Progenitor cell of endocrine pancreas (in vitro differentiated cells): ENCODE measurements at places on chromosomes 2 and 18. TPM values are rescaled to one million over a fixed set of nuclear protein-coding genes. Genes with fewer than 3 reads are reported as not detected.
A peak's percentile ranks its signal among the peaks of the same experiment; 100 is the strongest.

DNA sequence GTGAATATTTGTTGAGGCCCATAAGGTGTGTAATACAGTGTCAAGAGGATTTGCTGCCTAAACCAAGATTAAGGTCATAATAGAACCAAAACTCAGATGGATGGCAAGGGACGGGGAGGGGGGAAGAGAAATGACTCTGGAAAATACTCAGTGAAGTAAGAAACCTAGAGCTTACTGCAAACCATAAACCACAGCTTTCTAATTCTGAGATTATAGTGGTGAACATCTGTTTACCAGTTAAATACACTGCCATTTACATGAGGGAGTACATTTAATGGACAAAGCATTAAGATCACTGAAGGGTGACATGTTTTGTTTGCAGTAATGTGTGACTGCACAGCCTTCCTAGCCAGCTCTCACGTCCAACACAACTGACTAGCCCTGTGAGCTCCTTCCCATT lies 19.8 kb downstream of the EVX2 start:
- no peak for DNase-seq

DNA sequence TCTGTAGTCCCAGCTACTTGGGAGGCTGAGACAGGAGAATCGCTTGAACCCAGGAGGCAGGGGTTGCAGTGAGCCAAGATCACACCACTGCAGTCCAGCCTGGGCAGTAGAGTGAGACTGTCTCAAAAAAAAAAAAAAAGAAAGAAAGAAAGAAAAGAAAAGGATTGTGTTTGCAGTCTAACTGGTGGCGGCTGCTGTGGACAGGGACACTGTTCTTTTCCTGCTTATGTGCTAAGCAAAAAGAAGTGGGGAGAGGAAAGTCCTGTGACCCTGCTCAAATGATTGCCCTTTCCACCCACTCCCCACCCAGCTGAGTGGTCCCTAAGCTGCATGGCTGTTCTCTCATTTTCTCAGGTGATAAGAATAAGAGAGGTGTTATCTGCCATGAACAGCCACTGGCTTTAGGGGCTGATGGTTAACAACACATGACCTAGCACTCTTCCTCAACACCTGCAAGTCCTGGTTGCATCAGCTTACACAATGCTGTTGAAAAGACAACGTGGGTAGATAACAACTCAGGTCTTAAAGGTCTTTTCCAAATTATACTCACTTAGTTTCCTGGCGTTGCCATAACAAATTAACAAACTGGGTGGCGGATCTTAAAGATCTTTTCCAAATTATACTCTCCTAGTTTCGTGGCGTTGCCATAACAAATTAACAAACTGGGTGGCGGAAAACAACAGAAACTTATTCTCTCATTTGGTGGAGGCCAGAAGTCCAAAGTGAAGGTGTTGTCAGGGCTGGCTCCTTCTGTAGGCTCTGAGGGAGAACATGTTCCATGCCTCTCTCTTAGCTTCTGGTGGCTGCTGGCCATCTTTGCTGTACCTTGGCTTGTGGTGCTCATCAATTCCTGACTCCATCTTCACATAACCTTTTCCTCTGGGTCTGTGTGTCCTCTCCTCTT lies 90.3 kb upstream of the RTN4 start:
- DNase-seq: no peak

- no peak for DNase-seq
Observed at GRCh38 chr2:126809340-126809739, 89.3 kb upstream of the TEX51 start.

GRCh38 chr18:5620289-5620688 lies 76.5 kb upstream of the EPB41L3 start:
- DNase-seq: no peak

DNA sequence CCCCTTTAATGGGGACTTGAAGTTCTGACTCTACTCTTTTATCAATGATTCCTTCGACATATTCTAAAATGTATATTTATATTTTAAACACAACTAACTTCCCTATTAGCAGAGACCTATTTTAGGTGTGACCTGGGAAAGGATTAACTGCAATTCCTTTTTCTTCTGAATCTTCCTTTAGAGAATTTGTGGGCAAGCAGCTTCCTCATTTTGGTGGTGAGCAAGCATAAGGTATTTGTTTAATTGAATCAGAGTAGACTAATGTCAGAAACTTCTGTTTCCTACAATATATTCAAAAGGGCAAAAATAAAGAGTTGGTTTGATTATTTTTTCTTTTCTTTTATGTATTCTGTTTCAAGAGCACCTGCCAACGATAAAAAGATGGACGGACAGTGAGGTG lies 237.0 kb downstream of the IKZF2 start:
- DNase-seq: no peak

DNA sequence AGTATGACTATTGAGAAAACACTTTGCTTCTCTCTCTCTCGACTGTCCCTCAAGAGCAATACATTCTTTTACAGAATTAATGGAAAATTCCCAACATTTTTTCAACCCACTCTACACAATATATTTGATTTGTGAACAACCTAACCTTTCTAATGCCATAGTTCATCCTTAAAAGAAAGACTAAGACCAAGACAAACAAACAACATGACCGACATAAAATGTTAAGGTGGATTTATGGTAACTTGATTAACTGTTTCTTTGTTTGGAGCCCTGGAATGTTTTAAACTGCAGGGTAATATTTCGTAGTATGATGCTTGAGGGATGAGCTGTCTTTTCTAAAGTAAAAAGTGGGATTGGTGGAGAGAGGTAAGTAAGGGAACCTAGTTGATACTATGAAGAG lies 738.2 kb downstream of the MBD2 start:
- DNase-seq: no peak

DNA sequence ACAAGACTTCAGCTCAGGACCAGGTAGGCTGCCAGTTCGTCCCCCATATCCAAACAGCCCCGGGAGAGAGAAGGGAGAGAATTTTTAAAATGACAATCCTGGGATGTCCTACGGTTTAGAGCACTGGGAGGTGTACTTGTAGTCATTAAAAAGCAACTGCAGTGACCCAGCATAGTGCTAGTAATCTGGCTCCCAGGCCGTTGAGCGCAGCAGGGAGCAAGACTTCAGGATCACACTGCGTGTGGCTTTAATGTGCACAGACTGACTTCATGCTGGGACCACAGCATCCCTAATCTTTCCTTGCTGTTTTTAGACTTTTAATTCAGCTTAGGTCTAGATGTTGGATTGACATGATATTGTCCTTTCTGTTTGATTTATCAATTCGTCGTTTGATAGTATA lies 219.3 kb upstream of the FOSL2 start:
- DNase-seq: no peak

- peak; percentile 86 for DNase-seq
Observed at GRCh38 chr2:70861777-70862625, 26.4 kb upstream of the CD207 start.

The MBP gene
- 38.4 and 39.0 TPM in 2 replicates for total RNA-seq

GRCh38 chr2:88168386-88168785 lies 1.8 kb upstream of the THNSL2 start:
- no peak for DNase-seq

- no peak for DNase-seq
Observed at GRCh38 chr2:203584784-203585183, 49.7 kb upstream of the RAPH1 start.

DNA sequence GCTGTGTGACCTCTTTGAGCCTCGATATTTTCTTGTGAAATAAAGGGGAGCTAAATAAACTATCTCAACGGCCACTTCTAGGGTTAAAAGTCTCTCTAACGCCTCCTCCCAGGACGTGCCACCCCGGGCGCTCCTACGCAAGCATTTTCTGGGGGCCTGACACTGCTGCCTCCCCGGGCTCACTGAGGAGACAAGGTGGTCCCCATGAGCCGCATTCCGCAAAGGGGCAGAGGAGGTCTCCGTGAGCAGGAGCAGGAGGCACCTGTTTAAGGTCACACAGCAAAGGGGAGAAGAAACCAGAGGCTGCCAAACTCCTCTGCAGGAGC lies 913 bp upstream of the WNT10A start:
- no peak for DNase-seq

- DNase-seq: no peak
Observed at GRCh38 chr2:133675-134593, 87.6 kb upstream of the FAM110C start.

GRCh38 chr2:159136391-159136790 lies 150.1 kb downstream of the WDSUB1 start:
- no peak for DNase-seq

The OXER1 gene
- total RNA-seq: 4.3 and 4.6 TPM in 2 replicates

The TEKT4 gene
- 0.29 and 0.34 TPM in 2 replicates for total RNA-seq

DNA sequence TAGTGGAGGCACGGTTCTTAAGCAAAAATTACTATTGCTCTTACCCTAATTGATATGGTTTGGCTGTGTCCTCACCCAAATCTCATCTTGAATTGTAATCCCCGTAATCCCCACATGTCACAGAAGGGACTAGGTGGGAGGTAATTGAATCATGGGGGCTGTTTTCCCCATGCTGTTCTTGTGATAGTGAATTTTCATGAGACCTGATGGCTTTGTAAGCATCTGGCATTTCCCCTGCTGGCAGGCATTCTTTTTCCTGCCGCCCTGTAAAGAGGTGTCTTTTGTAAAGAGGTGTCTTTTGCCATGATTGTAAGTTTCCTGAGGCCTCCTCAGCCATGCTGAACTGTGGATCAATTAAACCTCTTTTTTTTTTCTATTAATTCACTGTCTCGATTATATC lies 1691.8 kb upstream of the SLC39A10 start:
- DNase-seq: no peak

DNA sequence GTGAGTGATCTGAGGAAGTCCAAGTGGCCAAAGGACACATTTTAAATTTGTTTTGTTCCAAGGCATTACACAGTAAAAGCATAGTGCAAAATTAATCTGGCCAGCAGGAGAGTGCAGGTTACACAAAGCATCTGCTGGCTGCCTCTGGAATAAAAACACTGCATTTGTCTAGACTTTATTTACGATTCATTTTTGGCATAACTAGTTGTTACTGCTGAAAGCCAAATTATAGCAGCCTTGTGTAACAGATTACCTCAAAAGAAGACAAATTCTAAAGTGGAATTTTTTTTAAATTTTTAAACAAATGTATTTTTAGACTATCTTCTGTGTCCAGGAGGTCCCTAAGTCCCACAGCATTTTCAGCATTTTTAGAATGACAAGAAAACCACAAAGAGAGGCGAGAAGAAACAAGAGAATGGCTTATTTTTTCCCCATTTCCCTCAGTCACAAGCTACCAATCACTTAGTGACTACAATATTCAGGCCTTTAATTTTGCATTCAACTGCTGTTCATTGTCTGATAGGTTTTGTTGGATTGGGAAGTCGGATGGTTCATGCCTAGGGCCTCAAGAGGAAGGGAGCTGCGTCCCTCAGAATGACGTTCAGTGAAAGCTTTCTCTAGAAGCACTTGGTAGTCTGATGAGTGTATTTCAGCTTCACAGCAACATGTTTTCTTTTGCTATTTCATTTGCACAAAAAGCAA lies 46.0 kb downstream of the TMEFF2 start:
- no peak for DNase-seq

The POTEC gene
- not detected in 2 replicates for total RNA-seq

The EVX2 gene
- not detected in 2 replicates for total RNA-seq

- peak; percentile 39 for DNase-seq
Observed at GRCh38 chr18:77366720-77367641, 117.3 kb downstream of the GALR1 start.

DNA sequence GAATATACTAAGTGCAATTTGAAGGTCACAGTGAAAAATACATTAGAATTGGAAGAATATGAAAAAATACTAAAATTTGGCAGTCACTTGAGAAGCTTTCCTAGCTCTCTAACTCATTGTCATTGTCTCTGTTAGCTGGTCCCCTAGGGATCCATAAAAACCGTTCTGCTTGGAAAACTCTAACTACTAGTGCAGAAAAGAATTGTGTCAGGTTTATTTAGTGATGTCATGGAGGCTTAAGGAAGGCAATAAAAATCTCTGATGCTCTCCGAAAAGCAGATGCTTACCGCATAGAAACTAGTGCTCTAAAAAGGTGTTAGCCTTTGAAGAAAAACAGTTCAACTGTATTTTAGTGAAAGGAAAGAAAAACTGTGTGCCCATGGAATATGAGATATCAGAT lies 150.1 kb upstream of the DLGAP1 start:
- DNase-seq: no peak

The C2orf78 gene
- total RNA-seq: not detected in 2 replicates

DNA sequence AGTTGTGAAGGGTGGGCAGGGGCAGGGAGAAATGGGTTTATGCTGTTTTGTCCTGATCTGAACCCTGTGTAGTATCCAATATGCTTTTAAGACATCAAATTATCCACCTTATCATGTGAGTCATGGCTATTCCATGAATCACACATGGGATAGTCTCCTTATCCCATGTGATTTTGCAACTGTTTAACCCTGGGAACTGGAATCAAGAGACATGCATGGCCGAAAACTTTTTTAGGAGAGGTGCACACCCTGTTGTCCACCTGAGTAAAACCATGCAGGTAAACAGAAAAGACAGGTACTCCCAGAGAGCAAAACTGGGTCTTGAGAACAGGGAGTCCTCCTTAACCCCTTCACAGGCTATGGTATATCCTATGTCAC lies 490.6 kb upstream of the HS6ST1 start:
- no peak for DNase-seq

DNA sequence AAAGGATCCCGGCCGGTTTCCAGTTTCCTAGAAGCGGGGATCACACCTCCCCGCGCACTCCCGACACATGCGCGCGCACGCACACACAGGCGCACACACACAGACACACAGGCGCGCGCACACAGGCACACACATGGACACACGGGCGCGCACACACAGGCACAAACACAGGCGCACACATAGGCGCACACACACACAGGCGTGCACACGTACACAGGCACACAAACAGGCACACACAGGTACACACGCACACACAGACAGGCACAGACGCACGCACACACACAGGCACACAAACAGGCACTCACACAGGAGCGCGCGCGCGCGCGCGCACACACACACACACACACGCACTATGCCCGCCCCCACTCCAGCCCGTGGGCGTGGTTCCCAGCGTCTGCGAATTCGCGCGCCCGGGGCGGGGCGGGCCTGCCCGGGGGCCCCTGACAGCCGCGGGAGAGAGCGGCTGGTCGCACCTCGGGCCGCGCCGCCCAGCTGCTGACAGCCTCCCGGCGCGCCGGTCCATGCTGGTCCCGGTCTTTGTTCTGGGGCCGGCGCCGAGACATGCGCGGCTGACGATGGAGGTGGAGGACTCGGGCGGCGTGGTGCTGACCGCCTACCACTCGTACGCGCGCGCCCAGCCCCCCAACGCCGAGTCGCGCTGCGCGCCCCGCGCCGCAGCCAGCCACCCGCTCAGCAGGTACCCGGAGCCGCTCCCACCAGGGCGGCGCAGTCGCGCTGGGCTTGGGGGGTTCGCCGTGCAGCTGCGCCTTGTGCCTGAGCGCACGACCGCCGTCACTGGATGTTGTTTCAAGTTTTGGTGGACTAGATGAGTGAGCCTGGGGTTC lies at the start of gene ARHGAP28:
TSS of gene ARHGAP28 (plus strand) at position 470 of the 845 bp plus-strand sequence. CDS start at position 576, 106 bp downstream.
- peak; percentile 84 for DNase-seq

GRCh38 chr2:3664925-3665324 lies 6.9 kb downstream of the ALLC start:
- no peak for DNase-seq
